ENCODE measurements at places on chromosomes 7 and 10.

GRCh38 chr10:119619215-119619614 is 22.5 kb upstream of the TIAL1 start:
- no peak for DNase-seq

DNA sequence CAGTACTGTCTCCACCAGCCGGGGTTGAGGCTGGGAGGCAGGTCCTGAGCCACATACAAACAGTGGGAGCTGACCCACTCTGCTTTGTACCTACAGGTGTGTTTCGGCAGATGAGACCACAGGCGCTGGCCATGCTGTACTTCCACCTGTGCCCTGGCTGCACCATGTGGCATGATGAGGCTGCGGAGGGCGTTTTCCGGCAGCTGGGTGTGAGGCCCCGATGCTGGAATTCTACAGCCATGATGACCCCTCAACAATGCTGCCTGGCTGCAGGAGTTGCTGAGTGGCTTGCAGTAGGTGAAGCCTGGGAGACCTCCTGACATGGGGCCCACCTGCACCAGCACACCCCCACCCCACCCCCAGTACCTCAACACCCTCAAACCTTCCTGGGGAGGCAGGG is 18.0 kb downstream of the IMPDH1 start:
- DNase-seq, result no peak

DNA sequence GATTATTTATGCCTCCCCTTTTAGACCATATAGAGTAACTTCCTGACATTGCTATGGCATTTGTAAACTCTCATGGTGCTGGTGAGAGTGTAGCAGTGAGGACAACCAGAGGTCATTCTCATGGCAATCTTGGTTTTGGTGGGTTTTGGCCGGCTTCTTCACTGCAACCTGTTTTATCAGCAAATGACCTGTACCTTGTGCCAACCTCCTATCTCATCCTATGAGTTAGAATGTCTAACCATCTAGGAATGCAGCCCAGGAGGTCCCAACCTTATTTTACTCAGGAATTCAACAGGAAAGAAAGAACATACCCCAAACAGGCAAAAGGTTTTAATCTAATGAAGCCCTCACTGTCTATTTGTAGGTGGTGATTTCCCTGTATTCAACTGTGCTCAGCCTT is 205.4 kb upstream of the YAE1 start:
- DNase-seq, result no peak

DNA sequence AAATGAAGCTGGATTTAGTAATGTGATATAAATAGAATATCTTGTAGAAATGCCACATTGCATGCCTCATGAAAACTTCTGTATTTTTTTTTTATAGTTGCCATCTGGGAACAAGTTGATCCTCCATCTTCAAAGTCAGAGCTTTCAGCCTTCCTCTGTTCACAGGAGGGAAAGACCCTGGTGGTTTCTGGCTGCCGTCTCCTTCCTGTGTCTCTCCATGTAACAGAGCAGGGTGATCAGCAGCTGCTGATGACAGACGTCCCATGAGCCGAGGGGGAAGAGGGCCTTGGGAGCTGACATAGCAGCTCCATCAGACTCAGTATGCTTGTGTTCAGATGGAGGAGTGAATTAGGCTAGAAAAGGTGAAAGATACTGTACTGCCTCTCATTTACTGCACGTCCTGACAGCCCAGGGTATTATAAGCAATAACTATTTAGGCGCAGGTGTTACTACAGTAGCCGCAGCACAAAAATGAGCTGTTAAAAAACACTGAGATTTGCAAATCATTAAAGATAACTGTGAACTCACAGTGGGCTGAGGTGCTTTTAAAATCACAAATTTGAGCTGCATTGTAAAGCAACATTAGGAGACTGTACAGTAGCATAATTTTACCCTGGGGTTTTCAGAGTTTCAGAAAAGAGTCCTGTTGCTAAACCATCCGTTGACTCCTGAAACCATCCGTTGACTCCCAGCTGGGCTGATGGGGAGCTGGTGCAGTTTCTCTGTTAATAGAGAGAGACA is 103.3 kb downstream of the CFAP58 start:
- no peak for DNase-seq

- DNase-seq, result no peak
Observed at GRCh38 chr10:78292250-78292981, 258.8 kb downstream of the RPS24 start.

GRCh38 chr10:17213646-17214349 is 12.3 kb upstream of the TRDMT1 start:
- no peak for DNase-seq

DNA sequence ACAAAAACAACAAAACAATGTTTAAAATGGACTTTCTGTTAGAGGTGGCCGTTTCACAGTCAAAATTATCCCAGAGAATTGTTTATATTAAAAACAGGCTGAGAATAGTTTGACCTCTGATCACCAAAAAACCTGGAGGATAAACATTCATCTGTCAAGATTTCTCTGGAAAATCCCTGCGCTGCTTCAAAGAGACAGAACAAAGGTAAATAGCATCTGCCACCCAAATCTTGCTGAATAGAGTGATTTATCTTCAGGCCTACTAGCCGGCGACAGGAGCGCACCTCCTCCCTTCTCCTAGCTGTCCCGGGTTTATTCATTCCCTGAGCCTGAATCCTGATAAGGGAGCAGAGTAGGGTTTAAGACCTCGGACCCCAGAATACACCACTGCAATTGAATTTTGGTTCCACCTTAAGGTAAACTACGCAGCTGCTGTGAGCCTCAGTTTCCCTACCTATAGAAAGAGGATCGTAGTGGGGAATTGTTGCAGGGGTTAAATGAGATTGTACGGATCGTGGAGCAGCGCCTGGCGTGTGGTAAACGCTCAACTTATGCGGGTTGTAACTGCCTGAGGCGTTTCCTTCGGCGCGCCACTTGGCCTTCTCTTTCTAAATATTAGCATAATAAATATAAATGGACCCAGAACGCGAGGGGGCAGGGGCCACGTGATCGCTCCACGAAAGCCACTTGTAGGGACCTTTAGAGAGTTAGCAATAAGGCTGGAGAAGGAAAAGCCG is 498 bp upstream of the ST7 start:
- DNase-seq, result peak; percentile 68

- DNase-seq, result no peak
Observed at GRCh38 chr7:116522247-116522646, 2.6 kb upstream of the CAV1 start.

- DNase-seq, result no peak
Observed at GRCh38 chr7:11714205-11714604, 117.8 kb downstream of the THSD7A start.

- DNase-seq, result no peak
Observed at GRCh38 chr7:97450516-97450915, 281.4 kb upstream of the TAC1 start.

- DNase-seq, result no peak
Observed at GRCh38 chr10:29987471-29987870, 71.9 kb downstream of the JCAD start.

GRCh38 chr10:24469993-24470392 is 253.7 kb downstream of the ARHGAP21 start:
- no peak for DNase-seq

GRCh38 chr7:3453398-3453797 is 152.3 kb downstream of the SDK1 start:
- DNase-seq, result no peak

DNA sequence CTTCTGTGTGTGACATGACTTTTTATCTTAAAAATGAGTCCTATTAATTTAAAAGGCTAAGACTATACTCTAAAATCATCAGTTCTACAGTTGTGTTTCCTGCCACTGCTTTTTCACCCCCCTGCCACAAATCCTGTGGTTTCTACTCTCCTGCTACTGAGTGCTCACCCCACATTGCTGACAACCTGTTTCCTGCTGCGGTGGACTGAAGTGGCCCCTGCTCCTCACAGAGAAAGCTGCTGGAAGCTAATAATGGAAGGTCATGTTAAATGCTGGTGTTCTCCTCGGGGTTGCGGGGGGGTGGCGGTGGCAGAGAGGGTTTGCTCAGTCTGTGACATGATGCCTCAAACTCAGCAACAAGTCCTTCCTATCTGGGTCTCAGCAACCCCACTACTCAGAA is 113.2 kb upstream of the INHBA start:
- DNase-seq, result no peak

- DNase-seq, result no peak
Observed at GRCh38 chr7:36925207-36925606, 200.9 kb upstream of the AOAH start.

- no peak for DNase-seq
Observed at GRCh38 chr10:96341219-96342182, 17.3 kb downstream of the OPALIN start.

- DNase-seq, result peak; percentile 56
Observed at GRCh38 chr10:12710594-12711349, 290.7 kb downstream of the CCDC3 start.

GRCh38 chr10:10782603-10783002 is 235.1 kb upstream of the CELF2 start:
- DNase-seq, result no peak

DNA sequence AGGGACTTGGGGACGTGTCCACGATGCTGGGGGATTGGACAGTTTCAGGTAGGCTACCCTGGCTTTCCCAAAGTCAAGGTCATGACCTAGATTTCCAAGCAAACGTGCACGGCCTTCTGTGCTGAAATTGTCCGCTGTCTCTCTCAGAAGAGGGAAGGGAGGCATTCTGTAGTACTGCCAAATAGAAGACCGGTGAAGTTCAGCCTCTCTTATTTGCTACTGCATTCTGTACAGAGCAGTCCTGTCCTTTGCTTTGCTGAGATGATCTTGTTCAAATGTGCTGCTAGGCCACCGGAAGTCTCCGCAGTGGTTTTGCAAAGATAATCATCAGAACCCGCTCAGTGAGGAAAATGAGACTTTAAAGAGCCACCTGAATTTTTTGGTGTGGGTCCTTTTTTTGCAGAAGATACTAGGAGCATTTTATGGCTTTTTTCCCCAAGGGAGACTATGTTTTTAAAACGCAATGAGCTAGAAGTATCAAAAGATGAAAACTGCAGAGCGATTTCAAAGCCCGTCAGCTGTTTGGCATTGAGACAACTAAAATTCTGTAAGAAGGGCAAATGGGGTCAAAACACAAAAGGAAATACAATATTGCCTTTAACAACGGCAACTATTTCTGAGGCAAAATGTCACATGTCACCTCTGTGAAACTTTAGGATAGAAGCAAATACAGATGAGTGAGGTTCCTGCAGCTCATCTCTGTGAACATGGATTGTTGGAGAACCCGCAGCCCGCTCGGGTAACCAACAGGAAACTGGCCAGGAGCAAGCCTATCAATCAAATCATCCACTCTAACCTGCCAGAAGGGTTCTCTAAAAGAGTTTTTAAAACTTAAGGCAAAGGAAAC is 1.3 kb upstream of the NMT2 start:
- no peak for DNase-seq

- DNase-seq, result no peak
Observed at GRCh38 chr7:68504716-68505115, 1093.6 kb upstream of the AUTS2 start.

- no peak for DNase-seq
Observed at GRCh38 chr10:62514079-62514693, 140.0 kb downstream of the ZNF365 start.

DNA sequence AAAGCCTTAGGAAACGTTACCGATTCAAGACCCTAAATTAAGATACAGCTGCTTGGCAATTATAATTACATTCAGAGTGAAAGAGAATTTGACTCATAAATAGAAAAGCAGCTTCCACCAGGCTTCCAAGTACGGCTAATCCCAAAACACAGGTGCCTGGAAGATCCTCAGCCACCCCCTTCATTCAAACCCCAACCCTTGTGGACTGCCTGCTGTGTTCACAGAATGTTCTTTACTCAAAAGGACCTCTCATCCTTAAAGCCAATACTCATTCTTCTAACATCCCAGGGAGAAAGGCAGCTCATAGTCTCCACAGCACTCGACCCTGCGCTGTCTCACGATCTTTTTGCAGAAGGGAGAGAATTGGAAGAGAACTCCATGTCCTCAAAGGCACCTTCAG is 32.9 kb downstream of the RNF32 start:
- DNase-seq, result no peak

DNA sequence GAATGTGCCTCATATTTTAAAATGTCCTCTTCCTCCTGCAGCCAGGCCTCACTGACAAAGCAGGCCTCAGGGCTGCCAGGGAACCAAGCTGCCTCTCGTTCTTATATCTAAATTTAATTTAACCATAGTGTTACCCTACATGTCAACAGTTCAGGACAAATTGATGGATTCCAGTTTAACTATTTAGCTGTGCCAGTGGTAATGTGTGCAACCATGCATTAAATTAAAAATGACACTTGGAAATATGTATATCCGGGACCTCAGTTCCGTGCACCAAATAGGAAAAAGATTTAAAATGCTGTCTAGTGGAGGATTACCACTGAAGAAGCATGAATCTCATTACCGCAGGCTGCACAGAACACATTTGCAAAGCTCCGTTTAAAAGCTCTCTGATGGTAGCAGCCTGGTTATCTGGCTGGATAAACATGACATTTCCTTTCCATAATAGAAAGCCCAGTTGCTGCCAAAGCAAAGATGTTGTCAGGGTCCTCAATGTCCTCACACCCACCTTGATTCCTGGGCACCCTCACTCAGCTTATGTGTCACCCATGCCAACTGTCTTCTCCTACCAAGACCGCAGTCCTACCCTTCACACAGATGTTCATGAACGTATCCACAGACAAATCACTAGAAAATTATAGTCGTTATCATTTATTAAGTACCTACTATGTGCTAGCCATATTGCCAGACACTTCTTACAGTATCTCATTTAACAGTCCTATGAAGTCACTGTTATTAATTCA is 73.3 kb upstream of the FRMD4A start:
- DNase-seq, result no peak

DNA sequence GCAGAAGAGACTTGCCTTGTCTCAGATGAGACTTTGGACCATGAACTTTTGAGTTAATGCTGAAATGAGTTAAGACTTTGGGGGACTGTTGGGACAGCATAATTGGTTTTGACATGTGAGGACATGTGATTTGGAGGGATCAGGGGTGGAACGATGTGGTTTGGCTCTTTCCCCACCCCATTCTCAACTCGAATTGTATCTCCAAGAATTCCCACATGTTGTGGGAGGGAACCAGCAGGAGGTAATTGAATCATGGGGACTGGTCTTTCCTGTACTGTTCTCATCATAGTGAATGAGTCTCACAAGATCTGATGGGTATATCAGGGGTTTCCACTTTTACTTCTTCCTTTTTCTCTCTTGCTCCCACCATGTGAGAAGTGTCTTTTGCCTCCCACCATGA is 229.7 kb upstream of the KCND2 start:
- DNase-seq, result no peak

GRCh38 chr7:159097661-159098423 is 46.8 kb downstream of the VIPR2 start:
- no peak for DNase-seq

DNA sequence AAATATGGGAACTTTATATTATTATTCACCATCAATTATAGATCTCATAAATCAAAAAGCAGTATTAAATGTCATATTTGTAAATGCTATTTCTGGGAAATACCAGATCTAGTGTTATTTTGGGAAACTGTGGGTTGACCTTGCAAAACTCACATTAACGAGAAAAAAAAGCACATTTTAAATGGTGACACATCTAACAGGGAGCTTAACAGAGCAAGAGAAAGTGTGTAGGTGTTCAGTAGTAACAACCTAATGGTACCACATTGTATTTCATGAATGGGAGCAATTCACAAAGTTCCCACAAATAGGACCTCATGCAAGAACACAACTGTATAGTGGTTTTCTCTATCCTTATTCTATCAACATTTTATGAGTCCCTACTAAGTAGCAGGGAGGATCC is 26.2 kb upstream of the HDAC9 start:
- no peak for DNase-seq

GRCh38 chr7:50552139-50552538 is 13.1 kb downstream of the DDC start:
- peak; percentile 99 for DNase-seq

Measured in NCI-H748 treated with DMSO at 0.1 percent for 48 hours (cell line).